RPMI7951 (cell line): ENCODE measurements at places on chromosomes 2 and 18. TPM values are rescaled to one million over a fixed set of nuclear protein-coding genes. Genes with fewer than 3 reads are reported as not detected.
A peak's percentile ranks its signal among the peaks of the same experiment; 100 is the strongest.

- no peak for DNase-seq
Observed at GRCh38 chr2:60051991-60052390, 501.5 kb downstream of the BCL11A start.

- DNase-seq, result no peak
Observed at GRCh38 chr2:30362468-30363081, 84.5 kb upstream of the LCLAT1 start.

Gene CNRIP1
- 50.5 and 53.9 TPM in 2 replicates for total RNA-seq

DNA sequence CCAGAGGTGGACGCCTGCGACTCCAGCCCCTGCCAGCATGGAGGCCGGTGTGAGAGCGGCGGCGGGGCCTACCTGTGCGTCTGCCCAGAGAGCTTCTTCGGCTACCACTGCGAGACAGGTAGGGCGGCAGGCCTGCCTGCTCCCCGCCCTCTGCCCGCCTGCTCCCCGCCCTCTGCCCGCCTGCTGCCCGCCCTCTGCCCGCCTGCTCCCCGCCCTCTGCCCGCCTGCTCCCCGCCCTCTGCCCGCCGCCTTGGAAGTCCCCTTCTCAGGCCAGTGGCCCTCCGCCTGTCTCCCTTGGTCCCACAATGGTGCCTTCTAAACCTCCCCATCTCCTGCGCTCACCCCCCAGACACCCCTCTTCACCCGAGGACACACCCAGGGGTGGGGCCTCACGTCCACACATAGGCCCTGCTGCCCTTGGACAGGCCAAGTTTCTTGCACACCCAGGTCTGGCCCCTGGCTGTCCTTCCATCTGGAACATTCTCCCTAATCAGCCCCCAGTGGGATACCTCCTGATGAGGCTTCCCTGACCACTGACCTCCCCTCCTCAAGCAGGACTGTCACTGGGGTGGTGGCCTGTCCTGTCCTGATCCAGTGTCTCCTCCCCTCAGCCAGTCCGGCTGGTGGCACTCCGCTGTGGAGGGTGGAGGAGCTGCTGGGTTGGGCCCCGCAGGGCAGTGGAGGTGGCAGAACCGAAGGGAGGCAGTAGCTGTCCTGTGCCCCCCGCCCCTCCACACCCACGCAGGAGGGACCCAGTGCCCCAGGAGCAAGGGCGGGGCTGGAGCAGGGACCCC lies 37.9 kb downstream of the MTERF4 start:
- no peak for DNase-seq

DNA sequence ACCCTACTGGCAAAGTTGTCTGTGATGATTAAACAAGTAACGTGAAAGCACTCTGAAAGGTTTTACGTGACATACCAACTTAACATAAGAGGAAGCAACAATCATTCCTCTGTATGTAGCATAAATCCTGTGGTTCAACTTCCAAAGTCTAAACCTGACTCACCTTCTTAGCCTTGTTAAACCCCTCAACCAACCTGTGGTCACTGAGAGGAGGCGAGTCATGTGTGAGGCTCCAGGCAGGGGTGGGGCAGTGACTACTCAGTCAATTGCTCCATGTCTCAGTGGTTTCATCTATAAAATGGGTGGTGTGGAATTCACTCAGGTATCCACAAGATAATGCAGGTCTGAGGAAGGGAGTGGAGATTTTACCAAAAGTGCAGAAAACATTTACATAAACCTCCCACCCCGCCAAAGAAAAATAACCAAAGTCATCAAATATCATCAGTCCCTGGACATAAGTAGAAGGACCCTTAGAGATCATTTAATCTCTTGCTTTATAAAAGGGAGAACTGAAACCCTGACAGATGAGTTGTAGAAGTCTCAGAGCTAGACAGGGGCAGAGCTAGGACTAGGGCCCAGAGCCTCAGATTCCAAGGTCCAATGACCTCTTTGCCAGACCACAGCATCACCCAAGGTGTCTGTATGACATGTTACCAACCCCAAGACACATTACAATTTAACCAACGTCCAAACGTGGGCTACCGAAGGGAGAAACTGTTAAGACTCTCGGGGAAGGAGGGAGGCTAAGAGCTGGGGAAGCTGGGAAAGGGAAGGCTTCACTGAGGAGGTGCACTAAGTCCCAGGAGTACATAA lies 3.7 kb upstream of the PCBP1 start:
- peak; percentile 66 for DNase-seq

- DNase-seq, result peak; percentile 7
Observed at GRCh38 chr2:112995346-112995920, 9.8 kb upstream of the IL36A start.

Gene IL36B
- total RNA-seq, result not detected in 2 replicates

- DNase-seq, result peak; percentile 89
Observed at GRCh38 chr2:71646028-71646427, 192.7 kb downstream of the DYSF start.

GRCh38 chr18:54284981-54285785 lies 15.9 kb downstream of the POLI start:
- DNase-seq, result peak; percentile 54

Gene EFR3B
- total RNA-seq, result 0.60 and 1.1 TPM in 2 replicates

DNA sequence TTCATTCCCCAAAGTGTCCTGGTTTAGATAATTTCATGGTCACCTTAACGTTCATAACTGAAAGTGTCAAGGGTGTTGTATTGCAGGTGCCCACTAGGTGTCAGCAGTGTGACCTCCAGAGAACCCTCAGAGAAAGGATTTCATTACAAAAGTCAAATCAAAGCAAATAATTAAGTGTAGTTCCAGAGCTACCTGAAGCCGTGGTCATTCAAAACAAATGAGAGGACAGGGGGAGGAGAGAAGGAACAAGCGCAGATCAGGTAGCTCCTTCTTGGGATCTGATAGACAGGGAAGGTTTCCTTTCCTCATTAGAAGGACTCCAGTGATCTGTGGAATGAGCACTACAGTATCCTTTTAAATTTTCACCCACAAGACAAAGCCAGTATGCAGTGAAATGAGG lies at the start of gene SLC9A4:
Gene SLC9A4, plus strand, starts transcription at position 207 of the 400 bp plus-strand sequence. CDS start 534 bp downstream, outside the sequence.
- peak; percentile 34 for DNase-seq

DNA sequence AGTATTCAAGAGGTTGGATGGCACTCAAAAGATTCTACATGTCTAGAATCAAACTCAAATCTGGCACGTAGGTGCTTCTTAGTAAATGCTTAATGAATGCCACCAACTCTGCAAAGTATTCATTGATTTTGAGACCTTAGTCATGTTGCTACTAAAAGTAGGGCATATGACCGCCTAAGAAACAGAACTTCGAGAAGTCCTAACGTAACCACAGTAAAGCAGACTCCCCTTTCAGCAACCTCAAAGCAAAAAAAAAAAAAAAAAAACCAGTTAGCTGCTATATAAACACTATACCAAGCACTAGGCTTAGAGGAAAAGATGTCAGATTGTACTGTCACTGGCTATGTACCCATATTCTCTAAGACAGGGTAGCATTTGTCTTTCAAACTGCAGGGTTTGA lies 33.9 kb downstream of the PTCD3 start:
- no peak for DNase-seq

GRCh38 chr18:7576685-7577084 lies 9.6 kb downstream of the PTPRM start:
- DNase-seq, result peak; percentile 48

DNA sequence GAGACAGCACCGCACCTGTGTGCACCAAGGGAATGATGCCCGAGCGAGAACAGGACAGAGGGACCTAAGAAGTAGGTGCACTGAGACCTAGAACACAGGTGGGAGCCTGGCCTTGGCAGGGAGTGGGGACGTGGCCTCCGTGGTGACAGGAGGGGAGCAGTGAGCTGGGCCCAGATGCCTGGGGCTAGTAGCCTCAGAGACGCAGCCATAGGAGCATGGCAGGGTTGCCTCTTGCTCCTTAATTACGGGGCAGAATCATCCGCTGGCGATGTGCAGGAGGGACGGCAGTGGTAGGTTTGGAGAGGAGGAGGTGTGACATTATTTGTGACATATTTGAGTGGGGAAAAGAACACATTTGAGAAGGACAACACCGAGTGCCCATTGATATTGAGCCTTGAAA lies 57.0 kb upstream of the HPCAL1 start:
- DNase-seq, result no peak

GRCh38 chr2:132638313-132639040 lies 31.5 kb downstream of the LYPD1 start:
- no peak for DNase-seq

Gene CNGA3
- not detected in 2 replicates for total RNA-seq

DNA sequence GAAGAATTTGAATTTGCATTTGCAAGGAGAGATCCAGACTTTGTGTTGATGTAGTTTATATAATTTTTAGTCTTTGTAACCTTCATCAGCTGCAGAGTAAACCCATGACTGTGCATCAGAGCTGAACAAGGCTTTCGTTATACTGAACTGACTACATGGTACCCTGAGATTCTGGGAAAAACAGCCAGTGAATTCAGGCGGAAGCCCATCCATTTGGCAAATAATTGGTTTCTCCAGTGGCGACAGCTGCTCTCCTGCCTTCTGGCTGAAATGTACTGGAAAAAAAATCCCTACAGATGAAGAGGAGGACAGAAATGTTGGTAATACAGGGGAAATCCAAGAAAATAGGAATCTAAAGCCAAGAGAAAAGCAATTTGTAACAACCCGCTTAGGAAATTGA lies 657.5 kb upstream of the CDH7 start:
- no peak for DNase-seq

DNA sequence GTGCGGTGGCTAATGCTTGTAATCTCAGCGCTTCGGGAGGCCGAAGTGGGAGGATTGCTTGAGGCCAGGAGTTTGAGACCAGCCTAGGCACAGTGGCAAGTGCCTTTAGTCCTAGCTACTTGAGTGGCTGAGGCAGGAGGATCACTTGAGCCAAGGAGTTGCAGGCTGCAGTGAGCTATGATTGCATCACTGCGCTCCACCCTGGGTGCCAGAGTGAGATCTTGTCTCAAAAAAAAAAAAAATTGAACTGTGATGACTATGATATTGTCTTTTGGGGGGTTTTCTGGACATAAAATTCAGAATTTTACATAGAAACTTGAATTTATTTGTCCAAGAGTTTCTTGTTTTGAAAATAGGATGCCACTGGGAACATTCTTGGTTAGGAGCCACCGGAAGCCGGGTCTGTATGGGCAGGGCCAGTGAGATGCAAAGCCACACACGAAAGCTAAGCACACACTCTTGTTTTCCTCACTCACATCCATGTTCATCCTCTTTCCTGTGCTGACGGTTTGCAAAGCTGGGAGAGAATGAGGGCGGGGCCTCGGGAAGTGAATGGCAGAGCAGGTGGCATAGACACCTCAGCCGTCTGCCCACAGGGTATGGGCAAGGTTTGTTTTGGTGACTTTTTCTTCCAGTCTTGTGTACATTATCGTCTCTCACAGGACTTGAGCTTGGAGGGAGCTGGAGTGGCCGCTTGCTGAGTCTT lies 12.6 kb downstream of the AGAP1 start:
- DNase-seq, result no peak

- peak; percentile 70 for DNase-seq
Observed at GRCh38 chr18:49177812-49178211, 227.0 kb upstream of the SMAD7 start.

DNA sequence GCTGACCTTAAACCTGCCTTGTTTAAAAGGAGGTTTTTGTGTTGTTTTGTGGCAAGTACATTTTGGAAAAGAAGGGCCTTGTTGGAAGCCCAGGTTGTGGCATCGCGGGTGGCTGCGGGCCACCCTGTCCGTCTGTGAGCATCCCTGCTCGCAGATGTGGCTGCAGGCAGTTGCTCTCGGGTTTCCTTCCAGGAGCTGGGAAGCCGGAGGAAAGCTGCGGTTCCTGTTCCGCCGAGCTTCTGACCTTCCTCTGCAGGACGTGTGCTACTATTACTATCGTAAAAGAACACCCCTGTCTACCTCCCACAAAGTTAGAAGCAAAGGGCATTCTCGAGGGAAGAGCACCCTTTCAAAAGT lies 766 bp downstream of the MFF start:
- peak; percentile 69 for DNase-seq

DNA sequence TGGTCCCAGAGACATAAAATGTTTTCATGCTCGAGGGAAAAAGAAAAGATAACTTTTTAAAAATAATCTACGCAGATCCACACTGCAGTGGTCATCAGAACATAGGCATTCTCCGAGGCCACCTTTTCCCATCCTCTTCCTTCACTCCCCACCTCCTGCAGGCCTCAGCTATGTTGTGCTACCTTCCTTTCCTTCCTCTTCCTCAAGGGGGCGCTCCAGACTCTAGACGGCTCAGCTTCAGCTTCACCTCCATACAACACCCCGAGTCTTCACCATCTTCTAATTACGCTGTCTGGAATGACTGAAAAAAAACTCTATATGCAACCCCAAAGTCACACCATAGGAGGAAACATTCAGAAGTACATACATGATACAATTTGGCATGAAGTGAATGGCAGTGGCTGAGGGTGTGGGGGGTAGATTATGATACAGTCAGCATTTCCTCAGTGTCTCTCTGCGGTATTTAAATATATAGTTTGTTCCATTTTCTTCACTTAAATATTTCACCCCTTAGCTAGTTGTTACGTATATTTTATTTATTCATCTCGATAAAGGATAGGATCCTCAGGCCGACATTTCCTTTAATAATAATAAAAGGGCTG lies 583.6 kb downstream of the IRS1 start:
- DNase-seq, result no peak

Gene SRD5A2
- not detected in 2 replicates for total RNA-seq

Gene METAP1D
- 8.6 and 11.3 TPM in 2 replicates for total RNA-seq
